ENCODE measurements at places on chromosomes 2 and 18. TPM values are rescaled to one million over a fixed set of nuclear protein-coding genes. Genes with fewer than 3 reads are reported as not detected.

Gene MYO5B
- 6.9 TPM for total RNA-seq

- H3K36me3 ChIP-seq: no peaks in the 10 kb centered on the region
- no peak overlapping the region for H3K4me3 ChIP-seq
- H3K27me3 ChIP-seq: no peaks in the 10 kb centered on the region
- H3K4me1 ChIP-seq: 0 out of 2 replicates have a peak, but pooled peaks cover 3% of the 10 kb centered on the region
Observed at GRCh38 chr2:178829299-178829960, 22.2 kb upstream of the TTN start.

Gene KIAA2012
- not detected for total RNA-seq

GRCh38 chr2:118124288-118124891 lies 36.1 kb downstream of the INSIG2 start:
- no peaks in the 10 kb centered on the region for H3K4me1 ChIP-seq
- H3K27me3 ChIP-seq: no peaks in the 10 kb centered on the region
- no peak overlapping the region for H3K27ac ChIP-seq
- no peaks in the 10 kb centered on the region for H3K36me3 ChIP-seq
- no peak overlapping the region for H3K4me3 ChIP-seq

Gene LBX2
- 0.55 TPM for total RNA-seq

- no peak for DNase-seq
- no peaks in the 10 kb centered on the region for H3K36me3 ChIP-seq
- H3K27me3 ChIP-seq: no peaks in the 10 kb centered on the region
- H3K4me1 ChIP-seq: peaks cover 2% of the 10 kb centered on the region
- H3K4me3 ChIP-seq: no peak overlapping the region
Observed at GRCh38 chr2:23593752-23594459, 208.9 kb downstream of the KLHL29 start.

DNA sequence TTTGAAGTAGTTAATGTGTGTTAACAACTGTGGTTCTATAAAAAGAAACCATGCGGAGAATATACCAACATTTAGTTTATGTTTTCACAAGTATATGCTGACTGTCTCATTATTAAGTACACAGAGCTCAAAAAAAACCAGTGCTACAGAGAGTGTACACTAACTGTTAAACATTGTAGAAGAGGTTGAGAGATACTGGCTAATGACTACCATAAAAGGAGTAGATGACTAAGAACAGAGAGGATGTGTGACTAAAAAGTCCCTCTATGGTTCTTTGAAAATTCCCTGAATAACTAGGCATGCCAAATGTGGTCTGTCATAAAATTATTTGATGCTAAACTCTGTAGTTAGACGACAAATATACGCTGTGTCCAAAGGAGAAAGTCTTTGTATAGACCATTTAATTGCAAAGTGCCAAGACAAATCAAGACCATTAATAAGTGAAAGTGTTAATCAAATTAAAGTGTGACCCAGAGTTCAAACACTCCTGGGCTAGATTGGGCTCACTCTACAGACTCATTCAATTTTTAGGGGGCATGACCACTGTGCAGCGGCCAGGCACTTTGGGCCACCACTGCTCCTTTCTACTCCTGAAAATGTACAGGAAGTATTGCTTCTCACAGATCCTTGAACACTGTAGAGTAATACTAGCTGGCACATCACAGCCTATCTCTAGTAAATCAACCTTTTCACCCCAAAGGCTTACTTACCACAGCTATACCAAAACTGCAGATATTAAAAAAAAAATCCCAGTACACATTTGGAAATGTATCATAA lies 45.1 kb upstream of the SERTAD2 start:
- no peaks in the 10 kb centered on the region for H3K36me3 ChIP-seq
- H3K4me3 ChIP-seq: no peak overlapping the region
- no peaks in the 10 kb centered on the region for H3K27me3 ChIP-seq
- peaks cover 7% of the 10 kb centered on the region for H3K4me1 ChIP-seq
- no peak overlapping the region for H3K27ac ChIP-seq

Gene TANC1
- 7.8 TPM for total RNA-seq

Gene VIL1
- 7.0 TPM for total RNA-seq

GRCh38 chr2:180006781-180007579 lies at the start of gene CWC22:
TSS of gene CWC22 (minus strand) at chr2:180007297. CDS start at chr2:179993341, 13,956 bp downstream.
- H3K36me3 ChIP-seq: no peaks in the 10 kb centered on the region
- DNase-seq: no peak
- H3K27me3 ChIP-seq: no peaks in the 10 kb centered on the region
- peak within 1 kb of the TSS; percentile 97 for H3K27ac ChIP-seq
- H3K4me1 ChIP-seq: peaks cover 2% of the 10 kb centered on the region

GRCh38 chr2:73852020-73852419 lies 23.3 kb downstream of the STAMBP start:
- H3K27me3 ChIP-seq: no peaks in the 10 kb centered on the region
- H3K27ac ChIP-seq: no peak overlapping the region
- DNase-seq: no peak
- H3K36me3 ChIP-seq: peaks cover 12% of the 10 kb centered on the region

DNA sequence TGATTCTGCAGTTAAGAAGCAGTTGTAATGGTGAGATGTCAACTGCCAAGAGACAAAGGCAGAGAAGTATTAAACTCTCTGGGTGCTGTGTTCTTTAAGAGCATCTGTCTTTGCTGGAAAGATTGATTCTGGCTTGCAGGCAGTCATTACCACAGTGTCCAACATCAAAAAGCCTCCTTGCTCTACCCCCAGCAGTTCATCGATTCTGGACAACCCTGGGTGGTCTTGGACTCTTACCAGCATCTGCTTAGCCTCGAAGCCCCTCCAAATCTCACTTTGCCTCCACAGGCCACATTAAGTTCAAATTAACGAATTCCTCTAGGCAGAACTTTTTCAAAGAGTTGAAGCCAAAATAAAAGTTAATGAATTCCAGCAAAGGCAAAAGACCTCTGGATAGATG lies 1061.4 kb downstream of the TSN start:
- H3K4me3 ChIP-seq: no peak overlapping the region
- H3K4me1 ChIP-seq: no peaks in the 10 kb centered on the region
- H3K36me3 ChIP-seq: no peaks in the 10 kb centered on the region
- H3K27me3 ChIP-seq: no peaks in the 10 kb centered on the region
- no peak for DNase-seq

DNA sequence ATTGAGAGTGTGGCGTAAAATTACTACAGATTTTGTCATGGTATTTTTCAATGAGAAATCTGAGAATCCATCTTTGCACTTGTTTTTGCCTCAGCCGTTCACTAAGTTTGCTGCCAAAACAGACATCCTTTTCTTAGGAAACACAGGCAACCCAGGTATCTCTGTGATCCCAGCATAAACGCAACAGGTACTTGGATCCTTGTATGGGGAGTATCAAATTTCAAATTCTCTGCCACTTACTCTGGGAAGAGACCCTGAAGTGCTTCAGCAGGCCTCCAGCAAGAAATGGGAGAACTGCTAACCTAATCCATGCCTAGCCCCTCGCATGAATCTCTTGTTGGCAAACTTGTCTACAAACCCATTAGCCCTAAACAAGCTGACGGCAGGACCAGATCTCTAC lies 83.1 kb downstream of the BCL11A start:
- H3K27me3 ChIP-seq: no peaks in the 10 kb centered on the region
- DNase-seq: no peak
- no peak overlapping the region for H3K4me3 ChIP-seq
